ENCODE measurements at places on chromosomes 5 and 9. TPM values are rescaled to one million over a fixed set of nuclear protein-coding genes. Genes with fewer than 3 reads are reported as not detected.

Gene TAF11L10
- not detected for total RNA-seq

Gene BNC2
- 17.8 TPM for total RNA-seq

Gene RAB3C
- total RNA-seq = not detected

Gene PDE8B
- 1.1 TPM for total RNA-seq

Gene KCNV2
- not detected for total RNA-seq

Gene POU5F2
- total RNA-seq = 0.62 TPM

Gene WWC1
- total RNA-seq = 2.1 TPM

Gene GCNT4
- total RNA-seq = 2.6 TPM

Gene SLC1A1
- total RNA-seq = 7.1 TPM

DNA sequence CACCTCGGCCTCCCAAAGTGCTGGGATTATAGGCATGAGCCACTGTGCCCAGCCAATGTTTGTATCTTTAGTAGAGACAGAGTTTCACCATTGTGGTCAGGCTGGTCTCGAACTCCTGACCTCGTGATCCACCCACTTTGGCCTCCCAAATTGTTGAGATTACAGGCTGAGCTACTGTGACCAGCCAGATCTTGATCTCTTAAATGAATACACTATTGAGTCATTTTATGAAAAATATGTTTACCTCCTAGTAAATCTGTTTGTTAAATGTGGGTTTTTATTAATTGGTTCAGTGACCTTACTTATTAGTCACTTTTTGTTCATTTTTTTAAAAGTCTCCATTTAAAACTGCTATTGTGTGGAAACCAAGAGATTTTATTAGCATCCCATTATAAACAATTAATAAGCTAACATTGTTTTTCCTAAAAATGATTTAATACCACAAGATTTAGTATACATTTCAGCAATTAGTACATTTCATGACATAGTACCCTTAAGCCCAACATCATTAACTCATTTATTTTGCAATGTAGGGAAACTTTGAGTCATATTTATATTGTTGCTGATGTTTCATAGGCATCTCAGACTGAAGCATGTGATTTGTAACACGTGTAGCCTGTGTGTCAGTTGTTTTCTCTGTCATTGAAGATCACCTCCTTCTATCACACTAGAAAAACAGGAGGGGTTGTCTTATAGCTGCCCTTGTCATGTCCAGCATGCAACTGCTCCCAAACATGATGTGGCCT is 261.2 kb downstream of the TAF11L14 start:
- H3K4me3 ChIP-seq = no peak overlapping the region
- no peak for DNase-seq
- H3K36me3 ChIP-seq = no peaks in the 10 kb centered on the region
- H3K27me3 ChIP-seq = no peaks in the 10 kb centered on the region

DNA sequence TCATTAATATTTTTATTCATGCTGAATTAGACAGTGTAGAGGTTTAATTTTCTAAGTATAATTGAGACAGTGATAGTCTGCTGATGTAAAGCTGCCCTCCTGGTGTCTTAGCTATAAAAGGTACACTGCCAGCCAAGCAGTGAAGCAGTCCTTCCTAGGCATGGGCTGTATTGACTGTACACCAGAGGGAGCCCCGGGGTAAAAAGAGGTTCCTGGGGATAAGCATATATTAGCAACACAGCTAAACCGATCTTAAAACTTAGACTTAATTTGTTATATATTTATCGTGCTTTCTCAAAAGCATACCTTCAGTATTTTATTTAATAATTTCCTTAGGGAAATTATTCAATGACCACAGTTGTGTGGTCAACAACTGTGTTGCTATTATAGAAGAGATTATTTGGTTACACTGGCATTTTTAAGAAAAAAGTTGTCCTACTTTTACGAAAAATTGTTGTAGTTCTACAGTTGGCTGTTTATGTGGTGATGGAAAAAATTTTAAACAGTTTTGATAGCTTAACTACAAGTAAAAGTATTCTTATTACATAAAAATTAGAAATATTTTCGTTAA is 68.8 kb downstream of the ELL2 start:
- peaks cover 4% of the 10 kb centered on the region for H3K4me1 ChIP-seq
- H3K27ac ChIP-seq = no peak overlapping the region
- no peak overlapping the region for H3K4me3 ChIP-seq
- H3K36me3 ChIP-seq = peaks cover 44% of the 10 kb centered on the region

- peaks cover 17% of the 10 kb centered on the region for H3K36me3 ChIP-seq
- H3K27me3 ChIP-seq = no peaks in the 10 kb centered on the region
- H3K4me3 ChIP-seq = no peak within 1 kb of the TSS
- no peaks in the 10 kb centered on the region for H3K4me1 ChIP-seq
- no peak for DNase-seq
These were observed at the start of gene PCDHGB2 for GRCh38 chr5:141359790-141360426. Gene PCDHGB2, plus strand, starts transcription at chr5:141359994. Its CDS starts 142 bp downstream, at chr5:141360136.

GRCh38 chr9:134863941-134864820 is 16.4 kb upstream of the FCN2 start:
- DNase-seq = no peak
- no peak overlapping the region for H3K27ac ChIP-seq
- H3K36me3 ChIP-seq = peaks cover 5% of the 10 kb centered on the region
- no peak overlapping the region for H3K4me3 ChIP-seq

GRCh38 chr9:2109069-2109650 is 94.0 kb downstream of the SMARCA2 start:
- peaks cover 30% of the 10 kb centered on the region for H3K36me3 ChIP-seq
- H3K27ac ChIP-seq = peak overlapping the region; percentile 78
- no peaks in the 10 kb centered on the region for H3K27me3 ChIP-seq
- peaks cover 29% of the 10 kb centered on the region for H3K4me1 ChIP-seq
- no peak for DNase-seq

DNA sequence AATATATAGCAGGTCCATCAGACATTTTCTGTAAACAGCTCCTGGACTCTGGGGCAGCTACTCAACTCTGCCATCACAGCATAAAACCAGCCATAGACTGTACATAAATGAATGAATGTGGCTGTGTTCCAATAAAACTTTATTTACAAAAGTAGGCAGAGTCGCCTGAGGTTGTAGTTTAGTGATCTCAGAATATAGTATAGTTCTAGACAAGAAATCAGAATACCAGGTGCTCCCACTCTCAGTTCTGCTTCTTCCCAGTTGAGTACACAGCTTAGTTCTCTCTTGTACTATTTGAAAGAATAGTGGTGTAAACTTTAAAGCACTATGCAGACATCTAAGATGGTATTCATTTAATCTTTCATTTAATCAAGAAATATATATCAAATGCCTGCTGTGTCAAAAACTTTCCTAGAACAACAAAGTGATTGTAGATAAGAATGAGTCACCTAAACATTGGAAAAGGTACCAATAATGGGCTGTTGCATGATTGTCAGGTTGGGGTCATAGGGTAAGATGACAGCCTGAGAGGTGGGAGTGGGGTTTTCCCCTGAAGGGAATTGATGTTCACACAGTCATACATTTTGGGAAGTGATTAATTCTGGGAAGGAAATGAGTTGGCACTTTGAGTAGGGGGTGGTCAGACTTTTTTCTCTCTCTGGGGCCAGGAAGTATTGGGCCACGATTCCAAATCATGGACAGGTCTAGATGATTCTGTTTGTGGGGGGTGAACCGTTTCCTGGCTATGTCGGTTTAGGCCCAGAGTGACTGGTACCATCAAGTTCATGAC is 37.0 kb downstream of the TNFSF8 start:
- H3K36me3 ChIP-seq = peaks cover 2% of the 10 kb centered on the region

- H3K27ac ChIP-seq = no peak overlapping the region
- H3K4me1 ChIP-seq = no peaks in the 10 kb centered on the region
- peaks cover 2% of the 10 kb centered on the region for H3K27me3 ChIP-seq
- no peak for DNase-seq
- no peak overlapping the region for H3K4me3 ChIP-seq
- no peaks in the 10 kb centered on the region for H3K36me3 ChIP-seq
These were observed 297.1 kb upstream of the IRX4 start for GRCh38 chr5:2179861-2180260.

DNA sequence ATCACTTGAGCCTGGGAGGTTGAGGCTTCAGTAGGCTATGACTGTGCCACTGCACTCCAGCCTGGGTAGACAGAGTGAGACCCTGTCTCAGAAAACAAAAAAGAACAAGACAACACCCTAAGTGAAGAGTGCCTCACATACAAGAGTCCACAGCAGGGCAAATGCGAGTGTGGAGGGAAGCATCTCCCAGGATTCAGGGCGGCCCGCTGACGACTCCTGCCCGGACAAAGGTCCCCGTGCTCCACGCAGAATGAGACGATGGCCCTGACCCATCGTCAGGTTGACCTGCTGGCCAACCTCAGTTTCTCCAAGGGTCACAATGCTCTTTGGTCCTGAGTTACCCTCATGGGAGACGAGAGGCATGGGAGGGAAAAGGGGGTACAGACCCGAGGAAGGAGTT is 18.3 kb downstream of the MRNIP start:
- no peaks in the 10 kb centered on the region for H3K27me3 ChIP-seq
- H3K36me3 ChIP-seq = peaks cover 25% of the 10 kb centered on the region
- no peaks in the 10 kb centered on the region for H3K4me1 ChIP-seq
- H3K27ac ChIP-seq = no peak overlapping the region
- no peak overlapping the region for H3K4me3 ChIP-seq

GRCh38 chr5:52883110-52883509 is 95.4 kb downstream of the ITGA1 start:
- peaks cover 43% of the 10 kb centered on the region for H3K36me3 ChIP-seq
- no peaks in the 10 kb centered on the region for H3K27me3 ChIP-seq
- no peak overlapping the region for H3K27ac ChIP-seq
- DNase-seq = no peak
- no peak overlapping the region for H3K4me3 ChIP-seq

- no peak overlapping the region for H3K27ac ChIP-seq
- H3K36me3 ChIP-seq = no peaks in the 10 kb centered on the region
- no peak overlapping the region for H3K4me3 ChIP-seq
- peaks cover 5% of the 10 kb centered on the region for H3K4me1 ChIP-seq
- peaks cover 17% of the 10 kb centered on the region for H3K27me3 ChIP-seq
These were observed 258.6 kb upstream of the ADAMTS16 start for GRCh38 chr5:4881366-4882002.

DNA sequence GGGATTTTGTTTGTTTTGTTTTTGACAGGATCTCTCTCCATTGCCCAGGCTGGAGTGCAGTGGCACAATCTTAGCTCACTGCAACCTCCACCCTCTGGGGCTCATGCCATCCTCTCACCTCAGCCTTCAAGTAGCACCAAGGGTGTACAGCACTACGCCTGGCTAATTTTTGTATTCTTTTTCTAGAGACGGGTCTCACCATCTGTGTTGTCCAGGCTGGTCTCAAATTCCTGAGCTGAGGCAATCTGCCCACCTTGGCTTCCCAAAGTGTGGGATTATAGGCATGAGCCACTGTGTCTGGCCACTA is 7.3 kb downstream of the GCNT1 start:
- H3K27me3 ChIP-seq = no peaks in the 10 kb centered on the region
- H3K27ac ChIP-seq = no peak overlapping the region
- H3K36me3 ChIP-seq = peaks cover 4% of the 10 kb centered on the region
- DNase-seq = no peak

GRCh38 chr5:91126888-91127287 is 256.2 kb downstream of the ARRDC3 start:
- no peaks in the 10 kb centered on the region for H3K36me3 ChIP-seq
- no peak for DNase-seq
- peak overlapping the region; percentile 53 for H3K27ac ChIP-seq

GRCh38 chr5:94524841-94525697 is 93.3 kb downstream of the KIAA0825 start:
- peaks cover 4% of the 10 kb centered on the region for H3K4me1 ChIP-seq
- no peaks in the 10 kb centered on the region for H3K27me3 ChIP-seq
- no peak overlapping the region for H3K27ac ChIP-seq
- no peaks in the 10 kb centered on the region for H3K36me3 ChIP-seq
- DNase-seq = no peak

GRCh38 chr9:12628546-12628945 is 64.6 kb upstream of the TYRP1 start:
- no peak overlapping the region for H3K27ac ChIP-seq
- H3K4me1 ChIP-seq = no peaks in the 10 kb centered on the region
- DNase-seq = no peak

GRCh38 chr5:169431386-169431785 is 130.4 kb upstream of the SLIT3 start:
- H3K36me3 ChIP-seq = no peaks in the 10 kb centered on the region
- peaks cover 20% of the 10 kb centered on the region for H3K4me1 ChIP-seq
- no peak overlapping the region for H3K27ac ChIP-seq
- DNase-seq = no peak
- no peaks in the 10 kb centered on the region for H3K27me3 ChIP-seq

GRCh38 chr5:145775893-145776444 is 59.2 kb downstream of the PRELID2 start:
- H3K27me3 ChIP-seq = no peaks in the 10 kb centered on the region
- peaks cover 30% of the 10 kb centered on the region for H3K4me1 ChIP-seq
- H3K27ac ChIP-seq = peak overlapping the region; percentile 95
- no peak for DNase-seq
- peaks cover 5% of the 10 kb centered on the region for H3K36me3 ChIP-seq
- no peak overlapping the region for H3K4me3 ChIP-seq

- peak overlapping the region; percentile 77 for H3K4me3 ChIP-seq
- no peaks in the 10 kb centered on the region for H3K36me3 ChIP-seq
- no peak for DNase-seq
- peaks cover 14% of the 10 kb centered on the region for H3K4me1 ChIP-seq
- H3K27ac ChIP-seq = peak overlapping the region; percentile 33
These were observed 38.6 kb upstream of the GARNL3 start for GRCh38 chr9:127225801-127226625.

DNA sequence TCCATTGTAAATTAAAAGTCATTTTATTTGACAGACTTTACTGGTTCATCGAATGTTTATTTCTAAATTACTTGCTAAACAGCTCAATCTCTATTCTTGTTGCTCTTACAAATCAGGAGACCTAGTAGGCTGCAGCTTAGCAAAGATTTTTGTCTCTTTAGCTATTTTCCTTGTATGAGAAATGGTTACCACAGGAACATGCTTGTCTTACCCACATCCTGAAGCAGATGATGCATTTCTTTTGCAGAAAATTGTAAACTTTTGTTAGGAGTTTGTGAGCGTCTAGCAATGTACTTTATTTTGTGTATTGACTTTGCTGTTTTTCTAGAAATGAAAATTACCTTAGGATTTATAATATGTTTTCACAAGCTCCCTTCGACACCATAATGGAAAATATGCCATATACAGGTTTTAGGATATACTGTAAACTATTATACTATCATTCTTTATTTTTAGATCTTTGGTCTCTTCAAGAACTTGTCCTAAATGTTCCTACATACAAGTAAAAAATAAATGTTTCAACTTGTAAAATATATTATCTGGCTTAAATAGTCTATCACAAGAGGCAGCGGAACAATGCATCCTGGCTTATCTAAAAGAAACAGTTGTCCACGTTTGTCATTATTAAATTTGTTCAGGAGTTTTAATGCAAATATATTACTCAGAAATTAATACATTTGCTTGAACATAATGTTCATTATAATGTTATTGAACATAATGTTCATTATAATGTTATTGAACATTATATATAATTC is 54.1 kb downstream of the SPEF2 start:
- no peak for DNase-seq
- H3K36me3 ChIP-seq = peaks cover 2% of the 10 kb centered on the region
- no peak overlapping the region for H3K4me3 ChIP-seq
- H3K27ac ChIP-seq = no peak overlapping the region
- H3K4me1 ChIP-seq = peaks cover 3% of the 10 kb centered on the region
- H3K27me3 ChIP-seq = no peaks in the 10 kb centered on the region

GRCh38 chr5:73694089-73694488 is 68.1 kb downstream of the ARHGEF28 start:
- peaks cover 50% of the 10 kb centered on the region for H3K4me1 ChIP-seq
- DNase-seq = no peak
- H3K4me3 ChIP-seq = no peak overlapping the region
- no peaks in the 10 kb centered on the region for H3K27me3 ChIP-seq
